ENCODE measurements at places on chromosomes 12 and 14.

DNA sequence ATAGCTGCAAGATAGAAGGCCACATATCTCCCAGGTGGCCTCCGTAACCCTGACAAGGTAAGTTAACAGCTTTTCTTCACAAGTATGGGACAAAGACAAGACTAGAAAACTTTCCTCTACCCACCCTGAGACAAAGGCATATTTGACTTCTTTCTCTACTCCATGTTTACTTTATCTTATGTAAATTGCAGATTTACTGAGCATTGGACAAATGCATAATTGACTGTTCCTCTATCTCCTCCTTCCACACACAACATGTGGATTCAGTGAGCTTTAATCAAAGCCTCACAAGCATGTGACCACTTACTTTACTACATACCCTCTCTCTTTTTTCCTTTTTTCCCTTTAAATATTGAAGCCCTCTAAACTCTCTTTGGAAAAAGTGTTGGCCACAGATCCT, 289.1 kb upstream of the TMTC1 start:
- DNase-seq = no peak

- no peak for DNase-seq
Observed at GRCh38 chr14:74480046-74480445, 13.1 kb downstream of the NPC2 start.

DNA sequence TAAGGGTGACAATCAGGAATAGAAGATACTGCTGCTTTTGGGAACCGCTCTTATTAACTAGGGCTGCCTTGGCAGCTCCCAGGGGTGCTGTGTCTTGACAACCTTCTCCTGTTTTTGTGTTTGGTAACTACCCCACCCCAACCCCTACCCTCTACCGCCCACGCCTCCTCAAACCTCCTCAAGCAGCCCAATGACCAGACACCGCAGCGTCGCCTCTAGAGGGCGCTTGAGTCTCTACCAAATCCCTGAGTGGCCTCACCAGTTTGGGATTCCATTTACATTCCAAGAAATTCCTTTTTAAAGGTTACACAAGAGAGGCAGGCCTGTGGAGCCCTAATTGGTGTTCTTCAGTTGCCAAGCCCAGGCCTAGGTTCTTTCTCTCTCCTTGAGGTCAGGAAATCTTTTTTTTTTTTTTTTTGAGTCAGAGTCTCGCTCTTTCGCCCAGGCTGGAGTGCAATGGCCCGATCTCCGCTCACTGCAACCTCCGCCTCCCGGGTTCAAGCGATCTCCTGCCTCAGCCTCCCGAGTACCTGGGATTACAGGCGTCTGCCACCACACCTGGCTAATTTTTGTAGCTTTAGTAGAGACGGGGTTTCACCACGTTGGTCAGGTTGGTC, 72.4 kb upstream of the USP44 start:
- peak; percentile 16 for DNase-seq

DNA sequence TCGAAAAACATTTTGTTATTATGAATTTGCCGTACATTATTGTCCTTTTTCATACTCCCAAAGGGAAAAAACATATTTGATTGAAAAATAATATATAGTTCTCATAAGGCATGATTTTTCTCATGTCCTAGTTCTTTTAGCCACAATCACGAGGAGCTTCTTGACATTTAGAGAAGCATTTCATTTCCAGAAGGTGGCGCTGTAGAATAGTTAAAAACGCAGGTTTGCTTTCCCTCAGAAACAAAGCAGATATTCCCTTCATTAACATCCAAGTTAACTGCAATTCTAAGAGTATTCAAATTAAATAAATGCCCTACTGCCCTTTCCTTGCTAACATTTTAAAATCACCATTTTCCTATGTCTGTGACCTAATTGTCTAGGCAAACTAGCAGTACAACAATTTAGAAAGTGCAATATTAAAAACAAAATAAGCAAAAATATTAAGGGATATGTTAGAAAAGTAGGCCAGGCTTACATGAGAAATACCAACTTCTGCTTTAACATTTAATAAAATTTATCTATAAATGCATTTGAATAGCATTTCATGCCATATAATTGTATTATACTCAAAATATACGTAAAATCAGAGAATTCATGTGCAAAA, 10.9 kb upstream of the PIK3C2G start:
- no peak for DNase-seq

- no peak for DNase-seq
Observed at GRCh38 chr12:46110223-46110611, 119.8 kb upstream of the SCAF11 start.

GRCh38 chr12:91317306-91317705, 134.7 kb upstream of the DCN start:
- no peak for DNase-seq

DNA sequence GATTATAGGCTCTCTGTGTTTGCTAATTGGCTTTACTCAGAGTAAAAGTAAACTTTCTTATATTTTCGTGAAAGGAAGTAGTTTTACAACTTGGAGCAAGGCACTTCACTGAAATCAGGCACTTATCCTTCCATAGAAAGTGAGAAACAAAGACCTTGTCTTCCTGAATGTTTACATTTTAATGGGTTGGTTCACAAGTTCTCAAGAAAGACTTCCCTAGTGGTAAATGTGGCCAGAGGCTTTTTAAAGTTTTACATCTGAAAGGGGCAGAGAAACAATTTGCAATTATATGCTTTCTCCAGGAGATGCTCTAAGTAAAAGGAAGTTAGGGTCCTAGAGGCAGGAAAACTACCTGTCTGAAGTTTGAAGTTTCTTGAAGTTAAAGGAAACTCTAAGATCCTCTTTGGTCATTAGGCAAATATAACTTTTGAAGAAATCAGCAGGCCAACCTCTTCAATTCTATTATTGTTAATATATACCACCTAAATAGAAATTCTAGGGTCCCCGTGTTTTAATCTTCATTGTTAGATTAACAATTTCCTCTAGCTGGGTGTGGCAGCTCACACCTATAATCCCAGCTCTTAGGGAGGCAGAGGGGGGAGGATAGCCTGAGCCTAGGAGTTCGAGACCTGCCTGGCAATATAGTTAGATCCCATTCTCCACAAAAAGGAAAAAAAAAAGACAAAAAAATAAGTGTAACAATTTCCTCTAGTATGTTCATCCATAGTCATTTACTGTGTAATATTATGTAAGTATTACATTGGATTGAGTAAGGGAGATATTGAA, 644.9 kb upstream of the FOXG1 start:
- no peak for DNase-seq

DNA sequence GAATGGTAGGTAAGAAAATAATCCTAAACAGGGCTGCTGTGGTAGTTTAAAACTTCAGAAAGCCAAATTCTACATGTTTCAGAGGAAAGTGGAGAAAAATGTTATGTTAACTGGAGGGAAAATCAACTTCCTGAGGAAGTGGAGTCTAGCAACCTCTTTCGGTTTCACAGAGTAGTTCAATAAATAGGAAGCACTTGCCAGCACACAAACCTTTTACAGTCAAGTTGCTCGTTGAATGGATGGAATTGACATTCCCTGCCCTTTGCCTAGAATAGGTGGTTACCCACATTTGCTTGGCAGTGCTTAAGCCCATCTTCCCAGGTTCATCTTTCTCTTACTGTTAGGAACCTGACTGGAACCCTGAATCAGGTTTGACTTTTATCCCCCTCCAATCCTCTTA, 15.9 kb downstream of the ANKRD13A start:
- no peak for DNase-seq

DNA sequence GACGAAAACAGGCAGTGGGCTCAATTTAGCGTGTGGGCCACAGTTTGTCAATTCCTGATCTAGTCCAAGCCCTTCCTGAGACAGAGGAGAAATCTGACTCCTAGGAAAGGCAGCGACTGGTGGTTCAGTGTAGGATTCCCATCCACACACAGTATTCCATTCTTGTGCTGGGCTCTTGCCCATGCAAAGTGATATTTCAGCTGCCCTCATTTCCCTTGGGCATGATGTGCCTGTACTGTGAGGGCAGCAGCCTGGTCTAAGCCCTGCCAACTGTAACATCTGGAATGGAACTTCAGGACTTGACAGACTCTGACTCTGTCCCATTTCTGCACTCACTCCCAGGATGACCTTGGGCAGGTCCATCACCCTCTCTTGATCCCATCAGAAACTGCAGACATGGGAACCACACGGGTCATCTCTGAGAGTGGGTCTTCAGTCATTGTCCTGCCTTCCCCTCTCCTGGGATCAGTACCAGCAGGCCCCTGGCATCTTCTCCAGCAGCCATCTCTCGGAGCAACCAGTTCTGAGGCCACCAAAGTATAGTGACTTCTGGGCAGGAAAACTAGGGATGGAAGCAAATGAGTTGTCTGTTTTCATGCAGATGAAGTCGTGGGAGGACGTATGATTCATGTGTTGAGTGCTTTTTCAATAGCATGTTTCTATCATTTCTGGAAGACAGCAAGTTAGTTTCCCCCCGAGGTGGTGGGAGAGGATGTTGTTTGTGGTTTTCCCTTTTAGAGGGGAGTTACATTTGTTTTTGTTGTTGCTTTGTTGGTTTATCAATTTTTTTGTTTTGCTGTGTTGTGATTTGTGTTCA, 54.2 kb upstream of the BCL2L14 start:
- DNase-seq = no peak

- no peak for DNase-seq
Observed at GRCh38 chr12:6849427-6849826, 1.7 kb downstream of the CDCA3 start.

DNA sequence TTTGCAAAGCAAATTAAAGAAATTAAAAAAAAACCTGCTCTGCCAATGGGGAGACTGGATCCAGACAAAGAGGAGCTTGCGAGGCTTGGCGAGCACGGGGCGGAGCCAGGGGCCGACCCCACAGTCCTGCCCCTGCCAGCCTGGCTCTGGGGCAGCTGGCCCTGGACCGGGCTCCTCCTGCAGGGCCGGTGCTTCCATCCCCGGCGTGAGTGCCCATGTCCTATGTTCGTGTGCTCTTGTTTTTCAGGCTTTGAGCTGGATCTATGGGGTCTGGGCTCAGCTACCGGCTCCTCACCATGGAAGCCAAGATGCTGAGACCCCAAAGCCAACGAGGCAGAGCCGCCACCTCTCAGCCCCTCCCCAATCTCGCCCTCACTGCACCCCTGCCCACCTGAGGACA, 176.8 kb downstream of the KIF26A start:
- no peak for DNase-seq

DNA sequence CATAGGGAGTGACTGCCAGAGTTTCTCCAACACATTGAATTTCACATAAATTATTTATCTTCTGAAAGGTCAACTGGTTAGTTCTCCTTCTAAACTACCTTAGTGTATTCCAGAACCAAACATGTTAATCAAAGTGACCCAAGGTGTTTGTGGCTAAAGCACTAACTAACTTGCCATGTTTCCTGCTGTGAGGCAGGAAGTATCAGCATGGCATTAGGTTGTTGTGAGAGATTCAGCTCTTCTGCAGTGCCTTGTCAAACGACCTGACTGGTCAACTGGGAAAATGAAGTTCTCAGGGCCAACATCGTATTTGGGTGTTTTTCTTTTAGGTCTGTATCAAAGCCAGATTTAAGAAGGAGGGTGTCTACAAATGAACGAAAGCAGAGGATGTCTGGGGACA, 448.1 kb downstream of the APAF1 start:
- no peak for DNase-seq

- no peak for DNase-seq
Observed at GRCh38 chr12:107801150-107801549, 26.6 kb downstream of the ASCL4 start.

- DNase-seq = no peak
Observed at GRCh38 chr12:64663015-64663414, 52.7 kb downstream of the RASSF3 start.

DNA sequence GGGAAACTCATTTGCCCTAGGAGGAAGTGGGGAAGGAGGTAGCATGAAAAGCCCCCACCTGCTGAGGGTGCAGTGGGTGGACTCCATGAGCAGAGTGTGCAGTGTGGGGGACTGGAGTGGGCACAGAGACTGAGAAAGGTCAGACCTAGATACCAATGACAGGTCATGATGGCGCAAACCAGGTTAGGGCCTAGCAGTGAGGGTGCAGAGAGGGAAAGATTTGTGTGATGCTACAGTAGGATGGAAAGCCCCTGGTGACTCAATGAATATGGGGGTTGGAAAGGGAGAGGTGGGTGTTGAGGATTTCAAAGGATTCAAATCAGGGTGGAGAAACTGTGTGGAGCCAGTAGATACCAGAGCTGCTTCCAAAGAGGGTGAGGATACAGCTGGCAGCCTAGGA, 319.2 kb downstream of the DPF3 start:
- DNase-seq = no peak

DNA sequence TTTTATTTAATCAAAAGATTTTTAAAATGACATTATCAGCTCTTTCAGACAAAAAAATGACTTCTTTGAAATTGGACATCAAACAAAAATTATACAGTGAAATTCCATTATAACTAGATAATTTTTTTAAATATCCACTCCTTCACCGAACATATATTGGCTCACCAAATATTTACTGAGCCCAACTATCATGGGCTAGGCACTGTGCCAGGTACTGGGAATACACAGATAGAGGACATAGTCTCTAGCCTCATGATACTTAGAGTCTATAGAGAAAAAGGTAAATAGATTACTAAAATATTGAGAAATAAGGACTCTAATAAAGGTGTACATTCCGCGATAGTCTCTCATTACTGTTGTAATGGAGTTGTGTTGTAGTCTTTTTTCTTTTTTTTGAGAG, 219.9 kb downstream of the SEC23A start:
- DNase-seq = no peak

DNA sequence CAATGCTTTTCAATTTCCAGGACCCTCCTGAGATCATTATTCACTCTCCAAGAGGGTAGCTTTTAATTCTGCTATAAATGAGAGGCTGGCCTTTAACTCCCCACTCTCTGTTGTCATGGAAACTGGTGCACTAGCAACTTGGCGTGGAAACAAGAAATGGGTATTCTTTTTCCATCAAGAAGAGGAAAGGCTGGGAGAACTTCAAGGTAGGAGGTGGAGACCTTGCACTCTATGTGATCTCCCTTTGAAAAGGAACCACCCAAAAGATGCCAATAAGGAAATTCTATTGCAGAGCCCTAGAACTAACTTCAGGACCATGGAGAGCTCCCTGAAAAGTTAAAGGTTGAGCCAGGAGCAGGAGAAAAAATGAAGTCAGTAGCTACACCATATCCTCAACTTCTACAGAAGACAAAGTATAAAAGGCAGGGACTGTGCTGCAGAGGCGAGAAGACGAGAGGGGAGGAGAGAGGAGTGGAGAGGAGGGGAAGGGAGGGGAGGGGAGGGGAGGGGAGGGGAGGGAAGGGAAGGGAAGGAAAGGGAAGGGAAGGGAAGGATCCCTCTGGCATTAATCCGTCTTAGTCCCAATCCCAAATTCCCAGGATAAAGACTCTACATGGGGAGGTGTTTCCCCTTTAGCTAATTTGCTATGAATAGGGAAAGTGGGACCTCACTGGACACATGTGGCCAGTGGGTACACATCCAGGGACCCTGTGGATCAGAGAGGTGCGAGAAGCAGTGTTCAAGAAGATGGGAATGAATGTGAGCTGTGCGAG, 46.7 kb upstream of the FICD start:
- DNase-seq = no peak

GRCh38 chr14:95268350-95268749, 51.4 kb downstream of the CLMN start:
- DNase-seq = no peak
